ENCODE measurements at places on chromosomes 11 and 22.

GRCh38 chr22:27534720-27535125, 266.8 kb downstream of the MN1 start:
- DNase-seq: peak; percentile 72

DNA sequence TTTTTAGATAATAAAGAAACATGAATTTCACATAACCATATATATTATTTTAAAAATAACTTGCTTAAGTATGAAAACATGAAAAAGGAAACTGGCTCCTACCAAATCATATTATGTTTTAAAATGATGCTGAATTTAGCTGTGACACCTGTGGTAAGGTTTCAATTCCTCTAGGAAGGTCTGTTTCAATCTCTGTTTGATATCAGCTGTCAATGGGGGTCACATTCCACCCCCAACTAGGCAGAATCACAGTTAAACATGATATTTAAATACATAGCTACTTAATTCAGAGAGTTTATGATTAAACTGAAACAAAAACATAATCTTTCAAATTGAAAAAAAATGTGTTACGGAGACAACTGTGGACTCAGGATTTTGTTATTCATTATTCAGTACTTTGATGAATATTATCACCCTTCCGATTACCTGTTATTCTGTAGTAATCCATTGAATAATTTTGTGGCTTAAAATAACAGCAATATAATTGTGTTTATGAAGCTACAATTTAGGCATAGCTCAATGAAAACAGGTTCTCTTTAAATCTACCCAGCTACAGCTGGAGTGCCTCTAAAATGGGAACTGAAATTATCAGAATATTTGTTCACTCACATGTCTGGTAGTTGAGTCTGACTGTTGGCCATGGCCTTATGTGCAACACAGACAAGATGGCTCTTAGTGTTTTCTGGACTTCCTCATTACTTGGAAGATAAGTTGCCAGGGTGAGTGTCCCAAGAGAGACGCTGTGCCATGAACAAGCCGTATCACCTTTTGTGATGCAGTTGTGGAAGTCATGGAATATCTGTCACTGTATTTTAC, 244.6 kb upstream of the ANO3 start:
- DNase-seq: no peak

- DNase-seq: no peak
Observed at GRCh38 chr22:46638601-46639431, 18.6 kb downstream of the GRAMD4 start.

DNA sequence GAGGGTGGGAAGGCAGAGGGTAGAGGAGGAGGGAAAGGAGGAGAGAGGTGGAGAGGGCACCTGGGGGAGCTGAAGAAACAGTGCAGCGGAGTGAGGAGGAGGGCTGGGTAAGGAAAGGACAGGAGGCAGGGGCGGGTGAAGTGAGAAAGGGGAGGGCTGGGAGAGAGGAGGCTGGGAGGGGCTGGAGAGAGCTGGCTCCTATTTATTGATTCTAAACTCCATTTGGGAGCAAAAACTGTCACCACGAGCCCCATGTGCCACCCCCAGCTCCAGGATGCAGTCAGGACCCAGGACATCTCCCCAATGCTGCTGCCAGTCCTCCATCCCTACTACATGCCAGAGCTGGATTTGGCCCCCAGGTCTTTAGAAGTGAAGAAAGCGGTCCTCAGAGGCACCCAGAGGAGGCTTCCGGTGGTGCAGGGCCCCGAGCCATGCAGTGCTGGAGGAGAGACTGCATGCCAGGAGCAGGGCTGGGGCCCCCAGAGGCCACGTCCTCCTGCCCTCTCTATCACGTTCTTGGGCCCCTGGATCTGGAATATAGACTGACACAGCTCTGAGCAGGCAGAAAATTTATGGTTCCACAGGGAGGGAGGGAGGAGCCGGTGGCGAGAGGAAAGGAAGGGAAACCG, 53.7 kb downstream of the SLC22A12 start:
- no peak for DNase-seq

- peak; percentile 90 for DNase-seq
Observed at GRCh38 chr11:13215149-13215548, 62.4 kb upstream of the BMAL1 start.

DNA sequence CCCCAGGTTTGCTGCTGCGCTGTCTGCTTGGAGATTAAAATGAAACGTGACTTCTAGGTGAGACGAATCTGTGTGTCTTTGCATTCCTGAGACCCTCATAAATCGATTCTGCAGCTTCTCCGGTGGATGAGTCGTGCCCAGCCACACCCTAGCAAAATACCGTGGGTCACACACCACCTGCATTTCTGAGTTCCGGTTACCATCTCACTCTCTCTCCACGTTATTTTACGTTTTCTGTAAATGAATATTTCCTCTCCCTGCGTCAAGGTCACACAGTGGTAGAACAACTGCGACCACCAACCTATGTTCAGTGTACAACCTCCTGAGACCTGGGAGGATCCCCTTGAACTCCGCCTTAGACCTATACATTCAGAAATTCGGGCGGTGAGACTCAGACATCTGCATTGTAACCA, 1.1 kb downstream of the YWHAH start:
- no peak for DNase-seq

GRCh38 chr11:43021466-43021865, 290.3 kb upstream of the API5 start:
- peak; percentile 18 for DNase-seq

DNA sequence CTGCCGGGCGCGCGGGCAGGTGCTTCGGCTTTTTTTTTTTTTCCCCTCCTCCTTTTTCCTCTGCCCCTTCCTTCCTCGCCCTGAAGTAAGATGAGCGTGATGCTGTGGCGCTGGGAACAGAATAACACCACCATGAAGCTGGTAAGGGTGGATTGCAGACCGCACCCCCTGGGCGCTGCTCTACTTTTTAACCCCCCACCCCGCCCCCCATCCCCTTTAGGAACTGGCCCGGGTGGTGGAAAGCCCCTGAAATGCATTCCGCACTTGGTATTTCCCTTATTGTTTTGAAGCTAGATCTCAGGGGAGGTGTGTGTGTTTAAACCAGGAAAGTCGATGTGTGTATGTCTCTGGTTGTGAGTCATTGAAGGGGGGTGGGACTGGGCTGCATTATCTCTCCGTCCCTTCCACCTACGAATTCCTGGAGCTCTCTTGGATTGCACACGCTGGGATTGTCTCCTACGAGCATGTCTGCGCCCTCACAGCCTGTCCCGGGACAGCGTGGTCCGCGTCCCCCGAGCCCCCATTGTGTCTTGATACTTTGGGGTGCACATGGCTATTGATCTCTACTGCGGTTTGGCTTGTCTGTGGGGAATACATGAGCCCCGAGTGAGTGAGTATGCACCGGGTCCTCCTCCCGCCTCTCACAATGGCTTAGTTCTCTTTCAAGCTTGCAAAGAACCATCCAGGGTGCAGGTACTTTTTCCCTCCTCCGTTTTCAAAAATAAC, 64.9 kb downstream of the NAV2 start:
- peak; percentile 46 for DNase-seq

GRCh38 chr22:45775062-45775461, 103.4 kb downstream of the ATXN10 start:
- DNase-seq: no peak

- DNase-seq: no peak
Observed at GRCh38 chr11:122077459-122077858, 38.6 kb downstream of the BLID start.

DNA sequence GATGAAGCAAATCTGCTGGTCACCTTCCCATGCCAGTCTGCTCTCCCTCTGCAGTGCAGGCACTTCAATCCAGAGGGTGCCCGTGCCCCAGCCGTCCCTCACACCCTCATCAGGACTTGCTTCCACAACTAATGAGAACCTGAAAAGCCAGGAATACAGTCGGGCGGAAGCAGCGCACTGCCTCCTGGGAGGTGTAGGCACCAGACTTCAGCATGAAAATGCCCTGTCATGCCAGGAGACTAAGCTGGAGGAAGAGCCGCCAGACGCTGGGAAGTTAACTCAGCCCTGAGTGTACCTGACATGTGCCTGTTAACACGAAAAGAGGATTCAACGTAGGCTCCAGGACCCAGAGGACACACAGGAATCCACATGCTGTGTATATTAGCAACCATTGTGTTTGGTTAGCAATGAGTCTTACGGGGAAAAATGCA, 40.1 kb upstream of the FLI1 start:
- peak; percentile 16 for DNase-seq

DNA sequence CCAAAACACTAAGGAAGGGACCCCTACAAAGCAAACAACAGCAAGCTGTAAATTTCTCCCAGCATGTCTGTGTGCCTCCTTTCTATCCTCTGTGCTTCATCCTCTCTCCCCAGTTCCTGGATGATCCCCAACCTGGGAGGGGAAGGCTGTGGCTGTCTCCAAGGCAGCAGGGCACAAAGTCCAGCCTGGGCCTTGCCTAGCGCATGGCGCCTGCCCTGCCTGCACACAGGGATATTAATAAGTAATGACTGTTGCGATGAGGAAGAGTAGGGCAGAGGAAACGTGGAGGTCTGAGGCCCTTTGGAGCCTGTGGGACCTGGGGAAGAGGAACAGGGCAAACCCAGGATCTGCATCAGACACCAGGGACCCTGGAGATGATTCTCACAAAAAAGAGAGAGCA, 2.0 kb downstream of the USH1C start:
- no peak for DNase-seq

DNA sequence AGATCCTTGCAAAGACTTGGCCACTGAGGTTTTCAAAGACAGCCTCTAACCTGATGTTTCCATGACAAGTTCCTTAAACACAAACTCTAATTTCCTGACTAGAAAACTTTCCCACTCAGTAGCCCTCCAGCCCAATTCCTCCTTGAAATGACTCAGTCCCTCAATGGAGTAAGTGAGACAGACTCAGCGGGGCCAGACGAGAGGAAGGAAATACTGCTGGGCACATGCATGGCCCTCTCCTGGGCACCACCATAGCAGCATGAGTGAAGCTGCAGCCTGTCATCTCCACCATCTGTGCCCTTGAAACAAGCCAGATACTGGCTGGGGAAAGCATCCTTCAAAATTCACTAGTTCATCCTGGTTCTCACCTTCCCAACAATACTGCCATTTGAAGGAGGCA, 76.2 kb upstream of the GDPD4 start:
- no peak for DNase-seq

DNA sequence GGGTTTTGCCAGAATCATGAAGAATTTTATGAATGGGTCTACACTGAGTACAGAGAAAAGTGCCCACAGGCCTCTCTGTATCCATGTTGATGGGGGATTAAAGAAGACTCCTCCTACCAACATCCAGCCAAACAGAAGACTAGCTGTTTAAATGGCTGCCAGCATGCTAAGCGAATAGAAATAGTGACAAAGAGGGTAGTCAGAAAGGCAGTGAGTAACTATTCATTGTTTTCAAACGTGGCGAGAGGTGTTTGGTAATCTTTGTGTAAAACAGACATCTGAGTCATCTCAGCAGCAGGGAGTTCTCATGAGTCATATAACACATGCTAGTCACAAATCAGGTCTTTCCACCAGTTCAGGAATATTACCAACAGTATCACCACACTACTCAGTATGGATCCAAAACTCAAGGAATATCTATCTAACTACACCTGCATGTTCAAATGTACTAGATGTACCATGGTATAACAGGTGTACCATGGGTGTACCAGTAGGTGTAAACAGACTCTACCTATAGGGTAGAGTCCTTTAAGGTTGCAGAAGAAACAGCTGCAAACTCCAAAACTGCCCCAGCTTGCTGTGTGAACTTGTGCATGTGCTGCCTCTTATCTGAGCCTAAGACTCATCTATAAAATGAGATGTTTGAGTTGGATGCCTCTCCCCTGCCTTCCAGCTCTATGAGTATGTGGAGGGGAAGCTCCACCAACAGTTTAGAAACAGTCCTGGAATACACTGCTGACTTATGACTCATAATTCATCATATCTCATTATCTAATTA, 82.0 kb downstream of the SLC1A2 start:
- peak; percentile 96 for DNase-seq

- DNase-seq: peak; percentile 61
Observed at GRCh38 chr11:61917334-61918109, at the start of gene RAB3IL1. TSS of gene RAB3IL1 (minus strand) at chr11:61917566. CDS start at chr11:61917367, 199 bp downstream.

GRCh38 chr22:39430576-39431150, 26.1 kb upstream of the MGAT3 start:
- DNase-seq: no peak

- DNase-seq: no peak
Observed at GRCh38 chr11:94672636-94673035, 95.5 kb upstream of the AMOTL1 start.

GRCh38 chr11:96154802-96155520, 188.0 kb downstream of the MAML2 start:
- DNase-seq: peak; percentile 52

- DNase-seq: no peak
Observed at GRCh38 chr22:19291218-19291579, 320 bp downstream of the CLTCL1 start.

DNA sequence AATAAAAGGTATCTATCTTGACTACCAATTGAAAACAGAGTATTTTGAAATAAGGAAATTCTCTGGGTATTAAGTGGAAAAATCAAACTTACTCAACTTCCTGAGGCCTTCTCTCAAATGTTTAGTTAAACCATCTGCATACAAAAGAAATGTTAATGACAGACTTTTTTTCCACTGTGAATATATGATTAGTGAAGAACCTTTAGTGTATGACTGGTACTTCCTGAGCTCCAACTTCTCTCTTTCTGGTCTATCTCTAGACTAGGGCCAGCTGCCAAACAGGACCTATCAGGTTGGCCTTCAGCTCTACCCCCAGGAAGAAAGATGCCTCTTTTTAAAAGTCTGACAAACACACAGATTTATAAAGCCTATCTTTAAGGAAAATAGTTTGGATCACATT, 68.8 kb upstream of the SCUBE2 start:
- no peak for DNase-seq

- no peak for DNase-seq
Observed at GRCh38 chr11:32479291-32479690, 44.0 kb upstream of the WT1 start.

DNA sequence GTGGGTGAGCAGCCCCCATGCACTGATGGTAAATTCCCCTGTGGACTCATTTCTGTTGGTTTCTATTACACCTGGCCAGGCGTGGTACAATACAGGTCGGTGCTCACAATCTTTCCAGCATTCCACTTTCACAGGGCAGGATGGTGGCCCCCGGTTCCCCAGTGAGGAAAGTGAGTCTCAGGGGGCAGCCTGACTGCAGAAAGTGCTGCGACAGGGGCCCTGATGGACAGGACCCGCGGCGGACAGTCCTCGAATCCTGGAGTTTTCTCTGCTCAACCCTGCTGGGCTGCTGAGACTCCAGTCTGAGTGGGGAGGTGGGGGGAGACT, 3.1 kb upstream of the PGGHG start:
- DNase-seq: no peak

DNA sequence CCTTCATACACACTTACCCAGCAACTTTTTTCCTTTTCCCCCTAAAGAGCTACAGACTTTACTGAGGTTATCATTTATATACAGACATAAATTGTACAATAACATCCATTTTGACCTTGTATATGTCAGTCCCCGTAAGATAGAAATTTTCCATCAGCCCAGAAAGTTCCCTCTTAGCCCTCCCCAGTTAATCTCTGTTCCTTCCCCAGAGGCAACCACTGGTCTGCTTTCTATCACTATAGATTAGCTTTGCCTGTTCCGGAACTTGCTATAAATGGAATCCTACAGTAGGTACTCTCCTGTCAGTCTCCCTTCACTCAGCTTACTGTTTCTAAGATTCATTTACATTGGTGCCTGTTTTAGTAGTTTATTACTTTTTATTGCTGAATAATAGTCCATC, 54.9 kb downstream of the TSPAN18 start:
- no peak for DNase-seq

- no peak for DNase-seq
Observed at GRCh38 chr11:79428406-79428805, 12.4 kb downstream of the TENM4 start.
